ENCODE measurements at places on chromosomes 11 and 22. TPM values are rescaled to one million over a fixed set of nuclear protein-coding genes. Genes with fewer than 3 reads are reported as not detected.

Gene MISFA
- 3.2 TPM for total RNA-seq

DNA sequence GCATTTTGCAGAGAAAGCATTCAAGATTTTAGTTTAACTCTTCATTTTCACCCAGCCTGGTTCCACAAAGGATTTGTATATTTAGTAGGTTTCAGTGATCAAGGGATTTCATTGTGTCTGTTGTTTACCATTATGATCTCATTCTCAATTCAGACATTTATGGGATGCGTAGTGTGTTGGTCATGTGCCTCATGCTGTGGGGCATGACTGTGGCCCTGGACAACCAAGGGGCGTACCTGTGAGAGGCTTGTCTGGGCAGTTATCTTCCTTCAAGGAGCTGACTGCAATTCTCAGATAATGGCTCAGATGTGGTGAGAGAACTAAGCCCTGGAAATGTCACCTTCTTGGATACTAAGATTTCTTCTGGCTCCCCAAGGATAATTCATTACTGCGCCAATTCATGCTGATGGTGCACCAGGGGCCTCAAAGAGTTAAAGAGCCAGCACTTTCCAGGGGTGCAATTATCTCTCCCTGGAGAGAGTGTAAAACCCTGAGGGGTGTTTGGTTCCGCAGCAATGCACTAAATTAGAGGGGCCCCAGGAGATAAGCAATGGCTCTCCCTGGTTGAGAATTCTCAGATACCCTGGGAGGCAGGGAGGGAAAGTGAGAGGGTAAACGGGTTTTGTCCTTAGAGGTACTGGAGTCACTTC, 32.2 kb downstream of the SLC6A5 start:
- no peak for DNase-seq

Gene OSBP2
- total RNA-seq = 1.7 TPM

GRCh38 chr11:79441461-79441875, 638 bp upstream of the TENM4 start:
- no peak for DNase-seq

DNA sequence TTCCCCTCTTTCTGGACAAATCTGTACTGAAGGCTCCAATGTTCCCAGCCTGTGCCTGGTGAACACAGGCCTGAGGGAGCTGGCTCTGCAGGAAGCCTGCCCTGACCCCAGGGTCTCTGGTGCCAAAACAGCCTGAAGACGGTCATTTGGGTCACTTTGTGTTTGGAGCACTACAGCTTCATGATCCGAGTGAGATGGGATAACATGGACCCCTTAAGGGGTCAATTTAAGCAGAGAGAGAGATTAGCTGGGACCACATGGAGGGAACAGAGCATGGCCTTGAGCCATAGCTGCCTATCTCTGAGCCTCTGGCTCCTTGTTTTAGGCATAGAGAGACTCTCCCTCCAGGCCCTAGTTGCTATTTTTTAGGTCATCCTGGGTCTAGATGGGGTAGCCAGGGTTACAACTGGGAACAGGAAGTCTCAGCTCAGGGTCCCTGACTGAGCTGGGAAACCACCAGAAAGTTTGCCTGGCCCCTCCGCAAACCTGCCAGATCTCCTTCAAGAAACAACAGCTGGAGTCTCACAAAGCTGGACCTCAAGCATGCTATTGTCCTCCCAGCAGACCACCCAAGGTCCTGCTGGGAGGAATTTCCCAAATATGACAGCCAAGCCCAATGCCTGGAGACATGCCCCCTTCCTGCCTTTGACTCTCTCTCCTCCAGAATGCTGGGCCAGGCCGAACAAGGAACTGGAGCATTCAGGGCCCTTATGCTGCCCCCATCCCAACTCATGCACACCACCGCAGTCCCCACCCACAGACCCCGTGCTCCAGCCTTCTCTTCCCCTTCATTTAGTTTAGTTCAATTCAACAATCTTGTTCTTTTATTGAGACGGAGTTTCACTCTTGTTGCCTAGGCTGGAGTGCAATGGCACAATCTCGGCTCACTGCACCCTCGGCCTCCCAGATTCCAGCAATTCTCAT, 4.0 kb downstream of the SLCO2B1 start:
- DNase-seq = no peak

Gene MYEOV
- total RNA-seq = not detected

DNA sequence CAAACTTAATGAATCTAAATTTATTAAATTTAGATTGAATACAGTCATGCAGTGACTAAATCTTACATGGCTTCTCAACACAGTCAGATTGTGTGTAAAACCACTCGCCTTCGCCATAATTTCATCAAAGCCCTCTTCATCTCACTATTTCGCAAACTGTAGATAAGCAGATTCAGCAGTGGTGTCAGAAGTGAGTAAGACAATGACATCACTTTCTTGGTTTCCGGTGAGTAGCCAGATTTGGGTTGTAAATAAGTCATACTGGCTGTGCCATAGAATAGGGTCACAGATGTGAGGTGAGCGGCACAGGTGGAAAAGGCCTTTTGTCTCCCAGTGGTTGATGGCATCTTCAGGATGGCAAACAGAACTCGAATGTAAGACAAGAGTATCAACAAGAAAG, 3.4 kb downstream of the OR10A6 start:
- no peak for DNase-seq

Gene KBTBD3
- total RNA-seq = 6.7 TPM

DNA sequence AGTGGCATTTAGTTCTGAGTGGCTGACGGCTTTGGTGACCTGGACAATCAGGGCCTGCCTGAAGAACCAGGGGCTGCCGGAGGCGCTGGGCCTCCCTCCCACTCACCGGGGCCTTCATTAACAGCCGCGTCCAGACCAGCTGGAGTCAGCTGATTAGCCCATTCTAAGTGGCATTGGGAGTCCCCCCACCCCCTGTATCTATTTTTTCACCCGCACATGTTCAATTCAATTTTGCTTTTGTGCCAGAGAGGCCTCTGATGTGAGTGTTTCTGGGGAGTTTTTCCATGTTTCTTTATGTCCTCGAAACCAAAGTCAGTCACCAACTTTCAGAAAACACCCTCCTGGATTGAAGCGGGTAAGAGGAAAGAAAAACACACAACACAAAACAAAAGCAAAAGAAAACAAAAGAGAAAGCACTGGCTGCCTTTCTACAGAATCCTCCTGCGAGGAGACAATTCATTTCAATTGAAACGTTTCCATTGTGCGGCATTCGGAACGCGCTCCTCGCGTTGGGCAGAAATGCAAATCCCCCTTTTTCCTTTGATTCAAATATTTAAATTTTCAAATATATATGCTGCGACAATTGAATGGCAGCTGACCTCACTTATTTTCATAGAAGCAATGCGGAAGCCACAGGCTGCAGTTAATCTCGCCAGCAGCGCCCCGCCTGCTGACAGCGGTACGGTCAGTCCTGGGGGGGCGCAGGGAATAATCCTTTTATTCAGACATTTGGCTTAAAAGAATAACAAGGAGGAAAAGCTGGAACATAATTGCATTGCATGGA, 17.7 kb downstream of the CDKN1C start:
- no peak for DNase-seq

Gene ZNF214
- not detected for total RNA-seq

Gene IL18
- total RNA-seq = 4.6 TPM

DNA sequence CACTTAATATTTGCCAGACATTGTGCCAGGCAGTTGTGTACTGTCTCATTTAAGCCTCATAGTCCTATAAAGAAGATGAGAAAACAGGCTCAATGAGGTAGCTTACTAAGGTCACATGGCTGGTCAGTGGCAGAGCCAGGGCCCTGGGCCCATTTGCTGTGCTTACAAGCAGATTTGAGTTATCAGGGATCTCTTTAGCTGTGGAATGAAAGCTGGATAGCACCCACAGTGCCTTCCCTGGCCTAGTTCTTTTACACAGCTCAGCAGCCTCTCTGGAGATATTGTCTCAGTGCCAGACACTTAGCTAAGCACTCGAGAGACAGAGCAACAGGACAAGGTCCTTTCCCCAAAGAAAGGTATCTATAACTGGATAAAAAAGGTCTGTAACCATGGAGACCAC, 6.1 kb downstream of the TMEM86A start:
- no peak for DNase-seq

DNA sequence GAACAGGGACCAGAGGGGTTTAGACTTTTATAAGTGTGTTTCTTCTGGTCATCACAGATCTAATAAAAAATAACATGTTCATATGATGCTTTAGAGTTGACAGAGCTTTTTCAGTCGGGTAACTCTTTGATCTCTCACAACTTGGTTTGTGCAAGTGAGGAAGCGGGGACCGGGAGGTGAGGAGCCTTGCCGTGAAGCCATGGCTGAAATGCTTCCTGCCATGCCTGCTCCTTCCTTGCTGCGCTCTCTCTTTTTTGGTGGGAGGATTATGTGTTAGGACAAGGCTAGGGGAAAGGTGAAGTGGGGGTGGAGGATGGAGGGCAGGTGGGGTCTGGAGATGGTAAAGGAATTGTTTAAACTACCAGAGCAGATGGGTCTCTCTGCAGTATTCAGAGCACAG, 23.8 kb downstream of the TEAD1 start:
- no peak for DNase-seq
